G401 (cell line): ENCODE measurements at places on chromosomes 3 and 15.

- DNase-seq, result no peak
Observed at GRCh38 chr3:105334138-105334882, 32.4 kb upstream of the ALCAM start.

DNA sequence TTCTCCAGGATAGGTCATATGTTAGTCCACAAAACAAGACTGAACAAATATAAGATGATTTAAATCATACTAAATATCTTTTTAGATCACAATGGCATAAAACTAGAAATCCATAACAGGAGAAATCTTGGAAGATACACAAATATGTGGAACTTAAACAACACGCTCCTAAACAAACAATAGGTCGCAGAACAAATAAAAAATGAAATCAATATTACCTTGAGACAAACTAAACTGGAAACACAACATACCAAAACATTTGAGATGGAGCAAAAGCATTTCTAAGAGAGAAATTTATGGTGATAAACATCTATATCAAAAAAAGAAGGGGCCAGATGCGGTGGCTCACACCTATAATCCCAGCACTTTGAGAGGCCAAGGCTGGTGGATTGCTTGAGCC is 8.3 kb upstream of the TMCO5A start:
- no peak for DNase-seq

DNA sequence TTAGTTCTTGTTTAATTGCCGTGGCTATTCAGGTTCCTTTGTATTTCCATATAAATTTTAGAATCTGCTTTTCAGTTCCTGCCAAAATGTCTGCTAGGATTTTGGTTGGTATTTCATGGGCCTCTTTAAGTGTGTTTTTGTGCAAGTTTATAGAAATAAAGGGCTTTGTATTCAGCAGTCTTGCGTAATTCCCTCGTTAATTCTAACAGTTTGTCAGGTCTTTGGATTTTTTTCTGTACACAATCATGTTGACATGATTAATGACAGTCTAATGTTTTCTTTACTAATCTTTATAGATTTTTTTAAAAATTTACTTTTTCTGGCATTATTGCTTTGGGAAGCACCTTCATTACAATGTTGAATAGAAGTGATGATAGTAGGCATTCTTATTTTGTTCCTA is 120.9 kb downstream of the NEK11 start:
- DNase-seq, result no peak

GRCh38 chr3:61914276-61914675 is 352.9 kb downstream of the PTPRG start:
- DNase-seq, result no peak
